ENCODE measurements at places on chromosomes 3 and 15.

- no peak for DNase-seq
Observed at GRCh38 chr15:60989696-60990095, 239.4 kb downstream of the RORA start.

- no peak for DNase-seq
Observed at GRCh38 chr3:184632551-184633236, 71.1 kb downstream of the EPHB3 start.

- DNase-seq: no peak
Observed at GRCh38 chr3:159390656-159391212, 588.9 kb downstream of the MFSD1 start.

- no peak for DNase-seq
Observed at GRCh38 chr3:35919160-35919559, 279.8 kb downstream of the ARPP21 start.

- DNase-seq: no peak
Observed at GRCh38 chr15:90645873-90646575, 71.1 kb upstream of the BLM start.

DNA sequence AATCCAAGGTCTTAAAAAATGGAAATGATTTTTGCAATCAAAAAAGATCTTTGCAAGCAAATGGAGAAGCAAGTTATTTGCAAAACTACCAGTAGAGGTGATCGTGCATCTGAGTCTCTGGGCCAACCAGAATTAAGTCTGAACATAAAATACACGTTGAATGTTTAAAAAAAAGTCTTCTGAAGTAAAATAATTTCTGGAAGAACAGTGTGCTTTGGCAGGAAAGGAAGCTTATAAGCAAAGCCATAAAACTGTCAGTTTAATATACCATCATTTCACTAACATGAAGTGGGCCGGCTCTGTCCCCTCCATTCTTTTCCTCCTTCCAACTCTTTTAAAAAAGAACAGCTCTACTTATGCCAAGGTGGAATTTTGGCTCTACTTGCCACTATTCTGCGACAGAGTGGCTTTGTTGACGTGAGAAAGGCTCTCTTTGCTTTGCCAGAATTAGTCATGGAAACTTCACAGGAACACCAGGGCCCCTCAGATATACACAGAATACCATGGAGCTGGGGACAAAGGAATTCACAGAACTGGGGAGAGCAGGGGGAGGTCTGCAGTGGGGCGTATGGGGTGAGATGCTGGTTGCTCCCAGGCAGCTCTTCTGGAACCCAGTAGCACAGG lies 29.8 kb downstream of the FSTL1 start:
- DNase-seq: no peak

DNA sequence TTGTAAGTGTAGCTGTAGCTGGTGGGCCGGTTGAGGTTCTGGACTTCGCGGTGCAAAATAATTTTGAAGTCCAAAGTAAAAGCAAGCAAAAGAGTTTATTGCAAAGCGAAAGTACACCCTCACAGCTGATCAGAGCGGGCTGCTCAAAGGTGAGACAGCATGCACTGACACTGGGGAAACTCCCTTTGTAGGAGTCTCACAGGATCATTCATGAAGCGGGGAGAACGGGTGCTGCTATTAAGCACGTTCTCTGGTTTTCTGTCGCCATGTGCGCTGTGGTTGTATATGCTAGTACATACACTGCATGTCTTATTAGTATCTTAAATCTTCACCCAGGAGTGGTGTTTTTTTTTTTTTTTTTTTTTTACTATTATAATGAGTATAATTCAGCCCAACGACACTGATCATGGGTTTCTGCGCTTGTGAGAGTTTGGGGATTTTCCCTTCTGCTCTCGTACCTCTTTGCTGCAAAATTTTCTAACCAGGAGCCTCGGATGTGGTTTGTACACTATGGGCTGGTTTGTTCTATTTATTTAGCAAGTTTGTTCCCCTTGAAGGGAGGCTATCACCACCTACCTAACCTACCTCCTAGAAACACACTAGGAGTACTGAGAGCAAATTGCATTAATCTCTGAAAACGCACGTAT lies 1.4 kb upstream of the AP4E1 start:
- no peak for DNase-seq

GRCh38 chr3:13487403-13487802 lies 7.3 kb downstream of the HDAC11 start:
- no peak for DNase-seq

- DNase-seq: no peak
Observed at GRCh38 chr15:66580643-66581042, 14.8 kb upstream of the LCTL start.
